ENCODE measurements at places on chromosomes 2 and 18.

DNA sequence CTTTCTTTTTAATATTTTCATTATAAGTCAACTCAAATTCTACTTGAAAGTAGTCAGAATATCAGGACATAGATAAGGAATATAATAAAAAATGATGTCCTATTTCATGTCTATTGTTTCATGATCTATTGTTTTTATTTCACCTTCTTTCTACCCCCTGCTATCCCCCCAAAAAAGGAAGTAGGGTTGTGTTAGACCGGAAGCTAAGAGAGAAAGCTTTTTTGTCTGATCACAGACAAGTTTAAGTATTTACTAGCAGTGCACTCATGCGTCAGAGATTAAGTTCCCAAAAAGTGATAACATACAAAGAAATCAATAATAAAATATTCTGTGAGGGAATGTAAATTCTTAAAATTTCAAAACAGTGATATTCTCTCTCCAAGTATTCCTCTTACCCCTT, 447.1 kb upstream of the CNTNAP5 start:
- no peak for DNase-seq

DNA sequence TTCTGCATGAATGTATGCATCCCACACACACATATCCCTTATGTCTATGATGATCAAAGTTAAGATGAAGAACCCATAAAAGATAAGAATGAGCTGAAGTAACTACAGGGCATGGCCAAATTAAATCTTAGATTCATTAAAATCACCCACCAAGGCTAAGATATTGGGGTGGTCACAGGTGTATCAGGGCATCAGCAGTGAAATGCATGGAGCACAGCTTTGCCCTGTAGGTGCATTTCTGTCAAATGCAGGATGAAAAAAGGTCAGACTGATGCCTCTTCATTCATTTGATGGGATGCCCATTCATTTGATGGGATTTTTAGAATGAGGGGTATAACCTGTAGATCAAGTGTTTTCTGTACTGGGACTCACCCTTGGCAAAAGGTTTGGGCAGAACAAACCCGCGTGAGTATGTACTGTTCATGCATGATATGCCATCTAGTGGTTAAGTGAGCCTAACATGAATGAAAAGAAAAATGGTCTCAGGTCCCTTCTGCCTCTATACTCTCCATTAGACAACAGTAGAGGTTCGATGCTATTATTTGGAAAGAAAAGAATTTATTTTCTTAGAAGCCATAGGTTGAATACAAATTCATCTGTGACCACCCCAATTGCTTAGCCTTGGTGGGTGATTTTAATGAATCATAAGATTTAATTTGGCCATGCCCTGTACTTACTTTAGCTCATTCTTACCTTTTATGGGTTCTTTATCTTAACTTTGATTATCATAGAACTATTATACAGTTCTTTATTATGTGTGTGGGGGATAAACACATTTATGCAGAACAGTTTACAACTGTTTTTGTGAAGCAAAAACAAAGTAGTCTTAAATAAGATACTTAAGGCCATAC, 43.2 kb upstream of the NOSTRIN start:
- peak; percentile 54 for DNase-seq

GRCh38 chr2:213166109-213166508, 14.7 kb upstream of the IKZF2 start:
- DNase-seq = no peak

- DNase-seq = no peak
Measured at GRCh38 chr2:85213901-85214512, 80.8 kb downstream of the TCF7L1 start.

DNA sequence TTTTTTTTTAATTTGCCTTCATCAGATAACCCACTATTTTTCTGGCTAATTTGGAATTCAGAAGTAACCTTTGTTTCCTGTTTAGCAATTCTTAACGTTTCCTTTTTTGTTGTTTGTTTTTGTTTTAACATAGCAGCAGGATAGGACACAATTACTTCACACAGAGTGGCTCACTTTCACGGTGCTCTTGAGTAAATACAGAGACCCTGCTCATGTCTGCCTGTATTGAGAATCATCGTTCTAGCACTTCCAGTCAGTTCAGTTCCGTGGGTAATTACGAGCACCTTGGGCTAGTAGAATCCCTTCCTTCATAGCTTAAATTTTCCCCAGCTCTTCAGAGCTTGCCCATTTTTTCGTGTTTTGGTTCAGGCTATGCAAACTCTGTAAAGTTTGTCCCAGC, 1225.4 kb upstream of the LRRTM1 start:
- DNase-seq = no peak

- DNase-seq = no peak
Measured at GRCh38 chr2:72126186-72127100, 21.2 kb downstream of the CYP26B1 start.

DNA sequence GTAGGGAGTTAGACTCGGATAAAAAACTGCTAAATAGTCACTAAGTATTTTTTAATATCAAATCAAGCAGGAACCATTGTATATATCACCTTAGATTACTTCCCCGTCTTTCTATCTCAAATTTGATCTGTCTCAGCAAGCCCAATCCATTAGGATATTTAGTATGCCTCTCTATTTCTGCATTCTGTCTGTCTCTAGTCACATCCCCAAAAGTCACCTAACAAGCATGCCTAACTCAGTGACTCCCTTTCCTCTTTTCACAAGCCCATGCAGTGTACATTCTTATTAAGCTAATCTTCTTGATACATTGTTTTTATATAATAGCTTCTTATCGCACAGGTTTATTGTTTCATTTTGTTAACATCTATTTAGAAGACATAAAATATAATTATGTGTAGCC, 57.8 kb downstream of the PDE1A start:
- no peak for DNase-seq

DNA sequence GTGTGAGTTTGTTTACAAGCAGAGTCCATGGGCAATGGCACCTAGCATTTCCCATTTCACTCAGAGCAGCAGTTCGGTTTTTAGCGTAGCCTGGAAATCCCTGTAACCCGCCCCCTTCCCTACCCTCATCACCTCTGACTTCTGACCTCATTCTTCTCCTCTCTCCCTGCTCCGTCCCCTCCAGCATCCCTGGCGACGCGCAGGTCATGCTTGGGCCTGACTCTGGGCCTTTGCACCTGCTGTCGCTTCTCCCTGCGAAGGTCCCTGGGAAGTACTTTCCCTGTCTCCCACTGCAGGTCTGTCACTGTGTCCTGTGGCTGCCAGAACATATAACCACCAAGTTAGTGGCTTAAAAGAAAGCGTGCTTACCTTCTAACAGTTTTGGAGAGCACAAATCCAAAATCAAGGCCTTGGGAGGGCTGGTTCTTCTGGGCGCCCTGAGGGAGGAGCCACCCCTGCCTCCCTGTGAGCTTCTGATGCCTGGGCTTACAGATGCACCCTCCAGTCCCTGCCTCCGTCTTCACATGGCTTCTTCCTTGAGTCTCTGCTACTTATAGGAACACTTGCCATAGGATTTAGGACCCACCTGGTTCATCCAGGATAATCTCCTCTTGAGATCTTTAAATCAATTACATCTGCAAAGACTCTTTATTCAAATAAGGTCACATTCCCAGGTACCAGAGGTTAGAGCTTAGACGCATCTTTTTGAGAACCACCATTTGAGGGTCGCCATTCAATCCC, 8.1 kb upstream of the RAB17 start:
- DNase-seq = no peak

All from CD4-positive, alpha-beta memory T cell (primary cell).